Esophagus squamous epithelium (tissue), 5 donors: ENCODE measurements at places on chromosomes 12 and 14. TPM values are rescaled to one million over a fixed set of nuclear protein-coding genes. Genes with fewer than 3 reads are reported as not detected.

- no peak for DNase-seq
These were observed 20.1 kb downstream of the FOXN4 start for GRCh38 chr12:109289004-109289403.

DNA sequence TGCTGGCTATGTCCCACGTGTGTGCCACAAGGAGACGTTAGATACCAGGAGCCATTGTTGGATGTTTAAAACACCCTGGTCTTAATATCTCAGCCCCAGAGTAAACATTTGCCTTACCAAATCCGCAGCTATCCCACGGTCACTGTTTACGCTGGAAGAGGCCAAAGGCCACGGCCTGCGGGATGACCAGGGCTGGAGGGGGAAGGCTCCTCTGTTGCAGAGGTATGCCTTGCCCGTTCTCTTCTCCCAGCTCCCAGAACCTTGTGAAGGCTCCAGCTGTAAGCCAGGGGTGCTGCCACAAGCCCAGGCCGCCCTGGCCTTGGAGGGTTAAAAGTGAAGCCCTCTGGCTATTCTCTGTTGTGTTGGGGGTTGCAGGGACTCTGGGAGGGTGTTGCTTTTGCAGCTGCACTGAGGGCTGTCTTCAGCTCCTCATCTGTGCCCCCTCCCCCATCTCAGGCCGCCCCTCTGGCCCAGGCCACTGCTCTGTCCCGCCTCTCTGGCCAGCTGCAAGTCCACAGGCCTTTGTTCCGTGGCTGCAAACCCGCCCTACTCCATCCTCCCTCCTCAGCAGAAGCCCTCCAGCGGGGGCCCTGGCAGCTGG is 2.5 kb downstream of the PLEKHG3 start:
- no peak for DNase-seq

GRCh38 chr12:23204933-23205778 is 580.2 kb downstream of the ETNK1 start:
- DNase-seq: no peak

DNA sequence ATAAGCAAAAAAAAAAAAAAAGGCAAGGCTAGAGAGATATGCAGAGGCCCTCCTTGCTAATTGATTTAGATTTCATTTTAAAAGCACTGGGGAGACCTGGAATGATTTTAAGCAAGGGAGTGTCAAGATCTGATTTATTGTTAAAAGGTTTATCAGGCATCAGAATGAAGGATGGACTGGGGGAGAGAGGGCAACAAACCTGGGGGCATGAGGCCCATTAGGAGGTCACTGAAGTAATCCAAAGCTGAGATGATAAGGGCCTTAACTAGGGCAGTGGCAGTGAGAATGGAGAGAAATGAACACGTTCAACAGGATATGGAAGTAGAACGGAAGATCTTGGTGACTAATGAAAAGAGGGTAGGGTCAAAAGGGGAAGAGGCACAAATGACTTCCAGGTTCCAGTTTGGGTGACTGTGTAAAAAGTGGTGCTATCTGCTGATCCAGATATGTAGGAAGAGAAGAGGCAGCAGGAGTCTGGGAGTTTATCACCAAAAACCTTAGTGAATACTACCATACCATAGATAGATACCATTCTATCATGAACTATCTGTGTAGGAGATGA is 24.0 kb downstream of the KITLG start:
- DNase-seq: no peak

DNA sequence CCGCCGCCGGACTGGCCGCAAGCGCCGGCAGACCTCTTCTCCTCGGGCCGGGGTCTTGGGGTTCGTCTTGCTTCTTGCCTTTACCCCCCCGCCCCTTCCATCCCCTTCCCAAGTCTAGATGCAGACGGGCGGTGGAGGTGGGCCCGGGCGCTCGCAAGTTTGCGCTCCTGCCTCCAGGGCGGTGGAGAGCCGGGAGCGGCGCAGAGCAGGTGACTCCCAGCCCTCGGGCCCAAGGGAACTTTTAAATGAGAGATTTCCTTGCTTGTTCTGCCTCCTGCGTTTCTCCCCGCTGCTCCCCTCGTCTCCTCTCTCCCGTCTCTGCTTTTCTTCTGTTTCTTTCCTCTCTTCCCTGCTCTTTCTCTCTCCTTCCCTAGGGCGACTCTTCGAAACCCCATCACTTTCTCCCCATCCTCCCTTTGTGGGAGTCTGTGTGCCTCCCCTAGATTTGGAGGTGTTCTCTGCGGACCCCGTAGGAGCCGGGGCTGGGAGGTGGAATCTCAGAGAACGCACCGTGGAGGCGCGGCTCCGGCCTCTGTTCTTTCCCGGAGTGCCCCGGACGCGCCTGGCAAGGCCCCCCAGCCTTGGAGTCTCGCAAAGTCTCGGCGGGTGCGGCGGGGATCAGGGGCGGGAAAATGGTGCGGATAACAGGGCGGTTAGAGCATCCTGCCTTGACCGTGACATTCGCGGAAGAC is 114.7 kb upstream of the MYL2 start:
- DNase-seq: no peak

The GPD1 gene
- total RNA-seq: 0.38 TPM

DNA sequence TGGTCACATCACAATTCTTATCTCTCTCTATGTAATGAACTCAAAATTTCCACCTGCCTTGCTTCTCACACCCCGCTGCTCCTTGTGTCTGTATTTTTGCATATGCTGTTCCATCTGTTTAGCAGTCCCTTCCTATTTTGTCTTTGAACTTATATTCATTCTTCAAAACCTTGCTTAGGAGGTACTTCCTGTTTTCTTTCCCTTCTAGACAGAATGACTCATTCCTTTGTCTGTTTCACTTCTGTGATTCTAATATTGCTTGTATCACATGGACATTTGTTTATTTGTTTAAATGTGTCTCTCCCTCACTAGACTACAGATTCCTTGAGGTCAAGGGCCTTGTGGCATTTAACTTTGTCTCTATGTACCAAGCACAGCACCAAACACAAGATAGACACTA is 424.2 kb downstream of the ETNK1 start:
- no peak for DNase-seq

The R3HDM2 gene
- 35.1 TPM for total RNA-seq

The KIF26A gene
- 0.82 TPM for total RNA-seq

DNA sequence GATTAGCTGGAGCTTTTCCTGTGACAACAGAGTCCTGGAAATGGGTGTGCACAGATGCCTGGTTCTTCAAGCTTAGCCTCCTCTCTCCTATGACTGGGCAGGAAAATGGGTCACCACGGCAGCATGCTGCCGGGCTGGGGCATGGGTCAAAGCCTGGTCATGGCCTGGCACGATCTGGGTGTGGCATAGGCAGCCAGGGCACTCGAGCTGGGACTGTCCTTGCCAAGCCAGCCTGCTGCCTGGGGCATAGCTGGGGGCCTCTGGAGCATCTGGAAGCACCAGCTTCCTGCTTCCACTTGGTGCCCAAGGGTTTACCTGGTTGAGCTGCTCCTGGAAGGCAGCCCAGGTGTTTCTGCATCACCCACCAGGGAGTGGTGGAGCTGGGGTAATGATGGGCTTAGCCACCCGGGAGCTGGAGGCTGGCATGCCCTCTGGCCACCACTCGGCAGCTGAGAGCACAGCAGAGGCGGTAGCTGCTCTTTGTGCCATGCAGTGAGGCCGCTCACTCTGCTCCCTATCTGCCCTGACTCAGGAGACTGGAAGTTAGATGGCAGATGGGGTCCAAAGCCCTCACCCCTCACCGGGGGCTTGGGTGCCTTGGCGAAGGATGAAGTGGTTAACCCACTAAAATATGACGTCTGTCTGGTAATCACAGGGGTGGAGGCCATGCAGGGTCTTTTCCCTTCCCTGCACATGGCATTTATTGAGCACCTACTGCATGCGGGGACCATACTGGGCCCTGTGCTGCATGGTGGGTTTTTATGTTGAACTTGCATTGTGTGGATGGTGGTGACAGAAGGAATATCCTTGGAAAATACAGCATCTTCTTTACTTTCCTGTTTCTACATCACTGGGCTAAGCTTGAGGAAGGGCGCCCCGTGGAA is 1.7 kb downstream of the OTUB2 start:
- DNase-seq: no peak

The RIMKLB gene
- total RNA-seq: 8.0 TPM

DNA sequence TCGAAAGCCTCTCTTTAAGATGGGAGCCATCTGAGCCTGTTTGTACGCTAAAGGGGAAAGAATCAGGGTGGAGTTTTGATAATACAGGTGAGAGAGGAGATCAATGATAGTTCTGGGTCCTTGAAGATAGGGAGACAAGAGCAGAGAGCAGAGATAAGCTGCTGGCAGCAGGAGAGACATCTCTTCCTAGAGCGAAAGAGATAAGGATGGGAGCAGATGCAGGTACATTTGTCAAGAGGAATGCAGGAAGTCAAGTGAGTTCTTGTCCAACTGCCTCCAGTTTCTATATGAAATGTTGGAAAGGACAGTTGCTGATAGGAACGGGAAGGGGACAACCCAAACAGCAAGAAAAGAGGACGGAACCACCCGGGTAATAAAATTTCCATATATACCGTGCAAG is 24.7 kb upstream of the HIF1A start:
- DNase-seq: no peak

- no peak for DNase-seq
These were observed 83.4 kb downstream of the RBM19 start for GRCh38 chr12:113882690-113883089.

DNA sequence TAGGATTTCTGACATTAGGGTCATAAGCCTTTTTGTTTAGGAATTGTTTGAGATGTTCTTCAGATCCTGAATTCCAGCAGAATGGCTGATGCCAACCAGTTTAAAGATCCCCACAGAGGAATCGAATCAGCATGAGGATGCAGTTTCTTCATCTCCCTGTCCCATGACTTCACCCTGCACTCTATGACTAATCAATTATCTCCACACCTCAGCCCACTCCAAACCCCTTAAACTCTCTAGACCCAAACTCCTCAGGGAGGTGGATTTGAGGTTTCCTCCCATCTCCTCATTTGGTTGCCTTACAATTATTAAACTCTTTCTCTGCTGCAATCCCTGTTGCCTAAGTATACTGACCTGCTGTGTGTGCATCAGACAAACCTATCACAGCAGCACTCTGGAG is 86.5 kb upstream of the CRY1 start:
- DNase-seq: no peak

GRCh38 chr12:98951406-98951805 is 306.3 kb downstream of the APAF1 start:
- no peak for DNase-seq

- DNase-seq: no peak
These were observed 121.9 kb upstream of the ATF1 start for GRCh38 chr12:50642035-50642451.

GRCh38 chr14:22073801-22074200 is 400.2 kb upstream of the OR4E1 start:
- DNase-seq: no peak

DNA sequence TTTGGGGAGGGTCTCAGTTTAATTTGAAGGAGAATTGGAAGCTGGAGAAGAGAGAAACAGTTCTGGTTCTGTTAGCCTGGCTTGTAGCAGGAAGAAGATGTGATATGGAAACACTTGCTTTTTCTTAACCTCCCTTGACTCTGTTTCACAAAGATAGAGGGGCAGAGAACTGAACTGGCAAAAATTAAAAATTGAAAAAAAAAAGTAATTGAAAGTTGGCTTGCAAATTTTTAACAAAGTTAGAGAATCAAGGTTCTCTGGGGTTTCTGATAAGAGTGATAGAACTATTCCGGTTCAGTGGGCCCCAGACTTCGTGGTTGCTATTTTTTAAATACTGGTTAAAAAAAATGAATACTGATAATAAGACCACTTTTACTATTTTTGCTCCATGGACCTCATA is 2.8 kb downstream of the CRADD start:
- no peak for DNase-seq

DNA sequence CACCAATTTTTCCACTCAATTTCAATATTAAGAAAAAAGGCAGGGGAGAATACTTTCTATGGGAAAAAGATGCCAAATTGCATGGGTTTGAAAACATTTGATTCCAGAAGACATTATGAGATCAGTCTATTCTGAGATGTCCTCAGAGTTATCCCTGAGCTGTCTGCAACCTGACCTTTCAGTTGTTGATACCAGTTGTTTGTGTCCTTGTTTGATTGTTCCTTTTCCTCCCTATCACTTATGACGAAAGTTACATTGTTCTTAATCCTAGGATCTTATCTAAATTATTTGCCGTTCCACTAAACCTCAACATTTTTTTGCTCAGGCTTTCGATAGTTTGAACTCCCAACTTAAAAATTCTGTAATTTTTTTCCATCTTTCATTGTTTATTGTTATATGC is 336.3 kb upstream of the NOVA1 start:
- no peak for DNase-seq

The TMEM229B gene
- total RNA-seq: 0.38 TPM

DNA sequence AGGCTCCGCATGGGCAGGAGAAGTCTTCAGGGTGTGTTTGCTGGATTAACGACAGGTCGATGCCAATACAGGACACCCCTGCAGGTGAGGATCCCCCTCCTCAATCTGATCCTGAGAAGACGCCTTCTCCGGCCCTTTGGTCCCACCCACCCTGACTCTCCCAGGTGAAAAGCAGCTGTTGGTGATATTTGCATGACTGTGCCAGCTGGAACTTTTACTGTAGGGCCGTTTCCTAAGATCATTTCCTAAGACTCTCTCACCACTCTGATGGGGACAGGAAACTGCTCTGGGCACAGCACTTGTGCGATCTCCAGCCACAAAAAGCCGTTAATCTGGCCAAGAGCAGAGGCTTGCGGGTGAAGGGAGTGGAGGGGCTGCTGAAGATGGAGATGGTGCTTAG is 16.8 kb upstream of the EIF5 start:
- DNase-seq: no peak

- DNase-seq: no peak
These were observed 109.0 kb upstream of the TMPO start for GRCh38 chr12:98406378-98406777.

GRCh38 chr12:32444895-32445294 is 45.5 kb downstream of the FGD4 start:
- no peak for DNase-seq

GRCh38 chr14:52352061-52352491 is 38.0 kb downstream of the PTGER2 start:
- no peak for DNase-seq

DNA sequence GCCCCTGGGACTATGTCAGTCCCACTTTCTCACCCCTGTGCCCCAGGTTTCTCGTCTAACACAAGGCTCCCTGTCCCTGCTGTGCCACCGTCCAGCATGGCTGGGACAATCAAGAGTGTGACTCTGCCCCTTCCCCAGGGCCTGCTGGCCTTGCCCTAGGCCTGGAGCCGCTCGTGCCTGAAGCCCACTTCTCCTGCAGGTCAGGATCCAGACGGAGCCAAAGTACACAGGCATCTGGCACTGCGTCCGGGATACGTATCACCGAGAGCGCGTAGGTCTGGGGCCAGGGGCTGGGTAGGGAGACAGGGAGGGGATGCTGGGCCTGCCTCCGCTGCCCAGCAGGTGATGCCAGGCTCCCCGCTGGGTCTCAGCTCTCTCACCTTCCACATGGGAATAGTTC is 2.8 kb downstream of the SLC25A47 start:
- DNase-seq: no peak

- DNase-seq: no peak
These were observed 102.4 kb downstream of the RFLNA start for GRCh38 chr12:124397399-124397679.
